ENCODE measurements at places on chromosomes 13 and 19. TPM values are rescaled to one million over a fixed set of nuclear protein-coding genes. Genes with fewer than 3 reads are reported as not detected.

The CD70 gene
- total RNA-seq, result 8.4 TPM

- DNase-seq, result peak; percentile 68
- peaks cover 2% of the 10 kb centered on the region for H3K36me3 ChIP-seq
- H3K27ac ChIP-seq, result peak overlapping the region; percentile 77
- H3K4me3 ChIP-seq, result no peak overlapping the region
- peaks cover 68% of the 10 kb centered on the region for H3K4me1 ChIP-seq
These were observed 68.3 kb upstream of the NPAS1 start for GRCh38 chr19:46951171-46951986.

DNA sequence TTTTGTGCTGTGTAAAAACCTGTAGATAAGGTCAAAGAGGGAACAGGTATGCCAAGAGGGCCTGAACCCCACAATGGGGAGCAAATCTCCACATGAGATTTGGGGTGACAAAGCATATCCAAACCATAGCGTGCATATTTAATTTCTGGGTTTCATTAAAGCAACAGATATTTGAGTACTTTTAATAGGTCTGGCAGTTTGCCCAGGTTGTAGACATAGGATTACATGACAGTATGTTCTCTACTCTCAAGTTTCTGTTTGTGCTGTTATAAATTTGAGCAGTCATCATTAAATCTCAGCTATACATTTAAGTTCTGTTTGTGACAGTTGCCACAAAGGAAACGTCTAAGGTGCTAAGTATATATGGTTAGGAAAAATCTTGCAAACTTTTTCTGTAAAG is 236.4 kb downstream of the ATP8A2 start:
- no peak overlapping the region for H3K27ac ChIP-seq
- H3K27me3 ChIP-seq, result peaks cover 12% of the 10 kb centered on the region
- no peaks in the 10 kb centered on the region for H3K36me3 ChIP-seq
- no peak overlapping the region for H3K4me3 ChIP-seq

The MATK gene
- 24.4 TPM for total RNA-seq

The ANKRD24 gene
- 1.7 TPM for total RNA-seq

The AP1M1 gene
- total RNA-seq, result 100 TPM

- H3K27me3 ChIP-seq, result peaks cover 4% of the 10 kb centered on the region
- H3K4me1 ChIP-seq, result peaks cover 13% of the 10 kb centered on the region
- DNase-seq, result no peak
- no peak overlapping the region for H3K27ac ChIP-seq
- peaks cover 5% of the 10 kb centered on the region for H3K36me3 ChIP-seq
These were observed 4.6 kb upstream of the FAM32A start for GRCh38 chr19:16180611-16181010.

GRCh38 chr19:18636969-18637629 is at the start of gene KLHL26:
TSS of gene KLHL26 (plus strand) at chr19:18637028. CDS start at chr19:18637055, 27 bp downstream.
- peaks cover 6% of the 10 kb centered on the region for H3K36me3 ChIP-seq
- no peaks in the 10 kb centered on the region for H3K27me3 ChIP-seq
- H3K4me1 ChIP-seq, result peaks cover 22% of the 10 kb centered on the region

DNA sequence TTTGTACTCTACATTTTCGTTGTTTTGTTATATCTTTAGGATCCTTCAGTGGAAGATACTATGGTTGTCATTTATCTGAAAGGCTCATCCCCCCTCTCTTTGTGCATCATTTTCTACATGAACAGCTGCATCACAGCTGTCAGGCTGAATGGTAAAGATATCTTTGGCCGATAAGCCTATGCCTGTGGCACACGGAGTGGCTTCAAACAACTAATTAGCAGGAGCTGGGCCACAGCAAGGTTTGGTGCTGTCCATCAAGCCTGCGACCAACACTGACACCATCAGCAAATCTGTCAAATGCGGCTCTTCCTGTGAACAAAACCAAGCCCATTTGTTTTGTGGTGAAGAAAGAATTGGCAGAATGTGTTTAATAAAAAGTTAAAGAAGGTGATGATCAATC is 334.4 kb downstream of the PCDH9 start:
- H3K36me3 ChIP-seq, result no peaks in the 10 kb centered on the region
- H3K27me3 ChIP-seq, result no peaks in the 10 kb centered on the region
- no peak overlapping the region for H3K4me3 ChIP-seq
- H3K4me1 ChIP-seq, result no peaks in the 10 kb centered on the region
- H3K27ac ChIP-seq, result no peak overlapping the region

- H3K4me3 ChIP-seq, result peak within 1 kb of the TSS; percentile 88
- peak; percentile 94 for DNase-seq
- H3K27me3 ChIP-seq, result no peaks in the 10 kb centered on the region
- peaks cover 20% of the 10 kb centered on the region for H3K4me1 ChIP-seq
- H3K36me3 ChIP-seq, result no peaks in the 10 kb centered on the region
- H3K27ac ChIP-seq, result peak within 1 kb of the TSS; percentile 79
These were observed at the start of gene ZNF763 for GRCh38 chr19:11964858-11965645. TSS of gene ZNF763 (plus strand) at chr19:11965040. CDS start at chr19:11965209, 169 bp downstream.

DNA sequence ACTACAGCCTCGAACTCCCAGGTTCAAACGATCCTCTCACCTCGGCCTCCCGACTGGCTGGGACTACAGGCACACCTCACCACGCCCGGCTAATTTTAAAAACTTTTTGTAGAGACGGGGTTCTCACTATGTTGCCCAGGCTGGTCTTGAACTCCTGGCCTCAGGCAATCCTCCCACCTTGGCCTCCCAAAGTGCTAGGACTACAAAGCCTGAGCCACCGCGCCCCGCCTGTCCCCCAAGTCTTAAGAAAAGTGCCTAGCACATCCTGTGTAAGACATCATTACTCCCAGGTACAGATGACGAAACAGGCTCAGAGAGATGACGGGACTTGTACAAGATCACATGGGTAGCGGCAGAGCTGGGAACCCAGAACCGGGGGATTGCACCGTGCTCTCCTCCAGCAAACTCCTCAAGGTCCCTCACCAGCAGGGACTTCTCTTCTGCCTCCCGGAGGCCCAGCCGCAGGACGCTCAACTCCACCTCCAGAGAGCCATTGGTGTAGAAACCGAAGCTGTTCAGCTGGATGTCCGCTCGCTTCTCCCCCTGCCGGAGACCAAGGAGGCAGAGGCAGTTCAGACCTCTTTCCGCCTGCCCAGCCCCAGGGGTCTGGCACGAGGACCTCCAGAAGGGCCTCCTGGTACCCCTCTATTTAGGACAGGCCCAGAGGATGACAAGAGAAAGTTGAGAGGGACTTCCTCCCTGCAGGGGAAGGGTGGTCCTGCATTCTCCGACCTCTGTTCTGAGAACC is 1.0 kb downstream of the GPR108 start:
- DNase-seq, result peak; percentile 81
- peaks cover 22% of the 10 kb centered on the region for H3K36me3 ChIP-seq
- H3K27me3 ChIP-seq, result no peaks in the 10 kb centered on the region
- peak overlapping the region; percentile 98 for H3K4me3 ChIP-seq
- peak overlapping the region; percentile 98 for H3K27ac ChIP-seq

The KLHL1 gene
- total RNA-seq, result not detected

The ZGLP1 gene
- total RNA-seq, result 0.85 TPM

The ZNF723 gene
- total RNA-seq, result not detected

DNA sequence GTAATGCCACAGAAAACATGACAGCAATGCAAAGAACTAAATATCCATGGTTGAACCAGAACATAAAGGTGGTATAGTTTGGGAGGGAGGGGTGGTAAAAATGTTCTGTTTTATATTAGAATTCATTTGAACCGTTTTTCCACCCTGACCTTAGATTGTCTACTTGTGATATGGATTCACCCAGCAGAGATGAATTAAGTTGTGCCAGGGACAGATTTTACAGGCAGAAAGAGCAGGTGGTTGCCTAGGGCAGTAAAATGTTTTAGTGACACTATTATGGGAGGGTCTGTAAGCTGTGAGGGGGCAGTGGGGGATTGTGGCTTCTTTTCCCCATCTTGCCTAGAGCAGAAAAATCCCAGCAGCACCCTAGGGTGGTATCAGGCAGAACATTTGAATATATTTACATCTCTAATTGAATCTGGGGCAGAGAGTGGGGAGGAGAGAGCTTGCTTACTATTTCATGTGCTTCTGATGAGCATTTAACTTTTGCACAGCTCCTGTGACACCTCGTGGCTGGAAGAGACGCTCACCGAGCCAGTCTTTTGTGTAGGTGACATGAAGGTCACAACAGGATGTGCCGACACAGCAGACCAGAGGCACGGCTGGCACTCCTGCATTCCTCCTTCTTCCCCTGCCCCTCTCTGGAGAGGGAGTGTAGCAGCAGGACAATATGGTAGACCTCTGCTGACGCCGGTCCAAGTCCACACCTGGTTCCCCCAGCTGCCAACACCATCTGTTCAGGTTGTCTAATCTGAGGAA is 452.3 kb downstream of the IRS2 start:
- peaks cover 8% of the 10 kb centered on the region for H3K27me3 ChIP-seq
- H3K36me3 ChIP-seq, result no peaks in the 10 kb centered on the region
- no peak for DNase-seq

- H3K27me3 ChIP-seq, result no peaks in the 10 kb centered on the region
- H3K4me1 ChIP-seq, result peaks cover 14% of the 10 kb centered on the region
- H3K4me3 ChIP-seq, result no peak overlapping the region
- no peak for DNase-seq
- H3K27ac ChIP-seq, result no peak overlapping the region
These were observed 111.7 kb downstream of the MIPEP start for GRCh38 chr13:23777575-23777870.

The PSG3 gene
- total RNA-seq, result not detected

The VN1R4 gene
- total RNA-seq, result not detected

DNA sequence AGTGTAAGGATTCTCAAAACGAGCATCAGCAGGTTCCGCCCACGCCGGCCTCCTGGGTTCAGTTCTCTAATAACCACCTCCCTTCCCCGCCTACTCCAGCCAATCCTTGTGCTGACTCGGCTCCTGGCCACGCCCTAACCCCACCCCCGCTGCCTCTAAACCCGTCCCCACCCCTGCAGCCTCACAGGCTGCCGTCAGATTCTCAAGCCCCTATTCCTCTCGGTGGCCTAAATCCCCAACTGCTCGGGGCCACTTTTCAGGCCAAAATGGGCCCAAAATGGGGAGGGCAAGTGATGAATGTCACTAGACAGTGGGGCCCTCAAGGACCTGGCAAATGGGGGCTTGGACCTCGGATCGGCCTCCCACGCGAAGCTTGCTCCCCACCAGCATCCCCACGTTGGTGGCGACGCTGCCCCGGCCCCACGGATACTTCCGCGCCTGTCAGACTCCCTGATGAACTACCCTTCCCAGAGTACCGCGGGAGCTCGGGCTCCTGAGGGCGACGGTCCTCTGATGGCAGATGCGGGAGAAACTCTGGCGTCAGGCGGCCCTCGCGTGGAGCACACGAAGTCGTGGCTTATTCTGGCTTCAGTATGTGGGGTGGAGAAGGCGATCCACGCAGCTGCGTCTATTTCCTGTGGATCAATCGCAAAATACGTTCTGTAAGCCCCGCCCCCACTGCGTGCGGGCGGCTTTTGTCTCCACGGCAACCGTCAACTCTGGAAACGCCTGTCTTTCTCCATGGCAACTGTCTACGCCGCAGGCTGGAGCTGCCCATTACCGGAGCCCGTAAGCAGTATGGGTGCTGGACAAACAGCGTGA is 24.8 kb downstream of the ZNF473 start:
- peak overlapping the region; percentile 39 for H3K27ac ChIP-seq
- H3K4me3 ChIP-seq, result peak overlapping the region; percentile 73
- H3K27me3 ChIP-seq, result no peaks in the 10 kb centered on the region
- peak; percentile 87 for DNase-seq
- H3K4me1 ChIP-seq, result peaks cover 17% of the 10 kb centered on the region
- H3K36me3 ChIP-seq, result peaks cover 23% of the 10 kb centered on the region

DNA sequence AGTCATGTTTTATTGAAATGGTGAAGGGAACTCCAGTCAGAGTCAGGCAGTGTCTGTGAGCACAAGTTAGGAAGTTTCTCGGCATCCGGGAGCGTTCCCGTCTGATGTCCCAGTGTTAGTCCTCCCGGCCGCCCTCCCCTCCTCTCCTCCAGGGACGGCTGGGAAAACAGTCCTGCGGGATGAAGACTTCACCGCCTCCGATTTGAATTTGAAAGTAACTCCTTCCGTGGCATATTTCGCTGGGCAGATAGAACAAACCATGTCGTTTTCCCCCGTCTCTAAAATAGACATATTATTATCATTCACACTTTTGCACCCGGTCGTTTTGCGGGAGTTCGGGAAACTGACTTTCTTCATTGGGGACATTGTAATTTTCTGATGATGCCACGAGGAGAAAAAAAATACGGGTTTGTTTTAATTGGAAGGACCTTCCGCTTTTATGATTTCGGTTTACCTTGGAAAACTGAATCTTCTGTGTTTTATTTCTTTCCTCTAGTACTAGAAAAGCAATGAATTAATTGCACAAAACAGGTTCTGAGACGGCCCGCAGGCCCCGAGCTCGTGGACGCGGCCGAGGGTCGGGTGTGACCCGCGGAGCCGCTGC is 76.6 kb downstream of the ZIC5 start:
- no peak for DNase-seq
- H3K4me1 ChIP-seq, result peaks cover 9% of the 10 kb centered on the region
- H3K4me3 ChIP-seq, result peak overlapping the region; percentile 59
- H3K27ac ChIP-seq, result no peak overlapping the region

DNA sequence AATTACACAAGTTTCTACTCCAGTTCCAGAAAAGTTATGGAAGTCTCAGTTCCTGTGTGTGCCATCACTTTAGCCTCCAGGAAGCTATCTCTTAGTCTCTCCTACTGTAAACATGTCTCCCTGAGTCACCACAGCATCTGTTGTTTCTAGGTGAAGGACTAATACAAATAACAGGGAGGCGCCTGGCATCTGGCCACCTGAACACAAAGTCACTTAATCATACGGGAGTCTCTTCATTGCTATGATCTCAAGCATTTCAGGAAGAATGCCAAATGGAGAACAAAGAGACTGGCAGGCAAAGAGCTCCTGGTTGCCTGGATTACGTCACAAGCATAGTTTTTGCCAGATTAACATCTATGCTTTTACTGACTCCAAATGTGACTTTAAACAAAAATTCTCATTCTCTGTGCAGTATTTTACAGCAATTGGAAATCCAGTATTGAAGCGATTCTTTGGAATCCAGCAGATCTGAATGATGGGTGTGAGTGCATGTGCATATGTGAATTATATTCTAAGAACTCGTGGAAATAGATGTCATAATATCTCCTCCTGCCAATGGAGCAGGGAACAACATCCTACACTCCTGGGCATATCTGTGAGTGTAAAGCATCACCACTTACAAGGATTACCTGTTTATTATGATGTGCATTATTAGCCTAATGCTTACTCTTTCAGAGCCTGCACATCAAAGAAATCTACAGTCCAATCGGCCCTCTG is 572.8 kb downstream of the PCDH9 start:
- no peak for DNase-seq
- no peaks in the 10 kb centered on the region for H3K36me3 ChIP-seq
- no peaks in the 10 kb centered on the region for H3K4me1 ChIP-seq
- no peak overlapping the region for H3K27ac ChIP-seq
- no peak overlapping the region for H3K4me3 ChIP-seq

DNA sequence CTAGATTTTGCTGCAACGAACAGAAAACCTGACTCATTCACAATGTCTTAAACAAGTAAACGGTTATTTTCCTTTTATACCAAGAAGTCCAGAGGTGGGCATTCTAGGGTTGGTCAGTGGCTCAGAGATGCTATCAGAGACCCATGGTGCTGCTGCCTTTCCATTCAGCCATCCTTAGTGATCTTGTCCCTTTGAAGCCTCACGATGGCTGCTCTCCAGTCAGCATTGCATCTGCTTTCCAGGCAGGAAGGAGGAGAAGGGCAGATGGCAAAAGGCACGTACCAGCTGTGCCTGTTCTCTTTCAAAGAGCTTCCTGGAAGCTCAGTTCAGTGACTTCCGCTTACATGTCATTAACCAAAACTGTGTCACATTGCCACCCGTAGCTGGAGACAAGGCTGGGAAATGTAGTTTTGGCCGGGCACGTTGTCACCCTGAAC is 30.1 kb downstream of the WDFY2 start:
- peaks cover 22% of the 10 kb centered on the region for H3K4me1 ChIP-seq
- peak; percentile 66 for DNase-seq
- peak overlapping the region; percentile 93 for H3K27ac ChIP-seq
- H3K4me3 ChIP-seq, result peak overlapping the region; percentile 75

The PLPPR3 gene
- not detected for total RNA-seq

GRCh38 chr13:59413126-59413525 is 750.6 kb downstream of the DIAPH3 start:
- no peaks in the 10 kb centered on the region for H3K36me3 ChIP-seq
- H3K4me3 ChIP-seq, result no peak overlapping the region
- no peak for DNase-seq
- no peaks in the 10 kb centered on the region for H3K4me1 ChIP-seq
- no peak overlapping the region for H3K27ac ChIP-seq

Measured in activated CD4-positive, alpha-beta memory T cell treated with anti-CD3 and anti-CD28 coated beads for 36 hours (primary cell).